Fibroblast of skin of scalp (primary cell): ENCODE measurements at places on chromosomes 7 and 10.

- DNase-seq: peak; percentile 83
Observed at GRCh38 chr7:74023092-74023536, 4.9 kb upstream of the ELN start.

DNA sequence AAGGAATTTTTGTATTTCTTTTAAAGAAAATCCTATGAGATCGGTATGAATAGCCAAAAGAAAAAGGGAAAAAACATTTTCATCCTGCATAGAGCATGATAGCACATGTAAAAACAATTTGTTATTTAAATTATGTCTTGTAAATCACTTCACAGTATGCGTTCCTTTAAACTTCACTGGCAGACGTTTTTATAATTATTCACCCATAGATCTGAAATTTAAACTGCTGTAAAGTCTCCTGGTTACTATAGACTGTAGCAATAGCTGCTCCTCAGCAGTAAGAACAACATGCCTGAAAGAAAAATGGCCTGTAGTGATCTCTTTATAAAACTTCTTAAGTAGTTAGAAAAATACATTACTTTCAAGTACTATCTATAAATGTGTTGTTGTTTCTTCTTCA lies 26.5 kb downstream of the CAPZA2 start:
- no peak for DNase-seq

DNA sequence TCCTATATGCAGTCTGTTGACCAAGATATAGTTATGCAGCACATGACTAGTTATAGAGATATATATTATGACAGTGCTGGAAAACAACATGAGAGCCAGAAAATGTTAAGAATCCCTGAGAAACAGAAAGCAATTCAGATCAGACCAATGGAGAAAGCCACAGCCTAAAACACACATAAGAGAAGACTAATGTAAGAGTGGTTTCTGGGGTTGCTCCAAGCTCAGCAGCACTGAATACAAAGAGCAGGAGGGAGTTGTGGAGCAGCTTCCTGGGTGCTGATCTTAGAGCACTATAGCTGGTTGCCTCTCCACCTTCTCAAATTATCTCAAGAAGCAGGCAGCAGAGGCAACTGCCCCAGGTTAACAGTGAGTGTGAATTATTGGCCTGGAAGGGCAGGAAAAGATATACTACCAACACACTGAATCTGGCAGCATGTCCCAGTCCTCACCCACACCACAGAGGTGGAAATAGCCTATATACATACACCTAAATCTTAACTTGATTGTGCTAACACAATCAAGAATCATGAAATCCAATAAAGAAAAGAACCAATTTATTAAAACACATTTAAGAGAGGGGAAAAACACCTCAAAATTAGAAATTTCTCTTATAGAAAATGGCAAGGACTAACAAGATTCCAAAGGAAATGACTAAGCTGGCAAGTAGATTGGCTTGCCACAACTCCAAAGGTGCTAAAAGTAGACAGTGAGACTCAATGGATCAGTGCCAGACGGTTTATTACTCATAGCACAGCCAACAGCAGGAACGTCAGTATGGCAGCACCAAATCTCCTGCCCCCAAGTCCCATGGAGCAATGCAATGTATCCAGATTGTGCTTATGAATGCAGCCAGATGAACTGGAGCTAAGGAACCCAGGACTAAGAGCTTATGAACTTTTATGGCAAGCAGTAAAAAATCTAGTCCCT lies 5.1 kb downstream of the PTTG1IP2 start:
- DNase-seq: peak; percentile 77

DNA sequence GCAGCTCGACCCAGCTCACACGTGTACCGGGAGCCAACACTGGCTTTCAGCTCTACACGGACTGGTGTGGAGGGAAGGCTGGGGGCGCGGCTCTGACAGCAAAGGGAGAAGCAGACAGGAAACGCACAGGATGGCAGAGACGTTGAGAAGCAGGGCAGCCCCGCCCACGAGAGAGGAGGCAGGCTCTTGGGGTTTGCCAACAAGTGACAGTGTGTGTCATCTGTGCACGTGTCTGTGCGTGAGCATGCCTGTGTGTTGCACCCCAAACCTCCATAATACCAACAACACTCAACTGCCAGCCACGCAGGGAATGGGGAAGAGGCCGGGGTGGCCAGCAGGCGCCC lies 64.4 kb upstream of the PDGFA start:
- no peak for DNase-seq

- DNase-seq: no peak
Observed at GRCh38 chr10:129796710-129797420, 167.2 kb downstream of the EBF3 start.

GRCh38 chr10:1601406-1601805 lies 135.9 kb downstream of the ADARB2 start:
- DNase-seq: no peak

DNA sequence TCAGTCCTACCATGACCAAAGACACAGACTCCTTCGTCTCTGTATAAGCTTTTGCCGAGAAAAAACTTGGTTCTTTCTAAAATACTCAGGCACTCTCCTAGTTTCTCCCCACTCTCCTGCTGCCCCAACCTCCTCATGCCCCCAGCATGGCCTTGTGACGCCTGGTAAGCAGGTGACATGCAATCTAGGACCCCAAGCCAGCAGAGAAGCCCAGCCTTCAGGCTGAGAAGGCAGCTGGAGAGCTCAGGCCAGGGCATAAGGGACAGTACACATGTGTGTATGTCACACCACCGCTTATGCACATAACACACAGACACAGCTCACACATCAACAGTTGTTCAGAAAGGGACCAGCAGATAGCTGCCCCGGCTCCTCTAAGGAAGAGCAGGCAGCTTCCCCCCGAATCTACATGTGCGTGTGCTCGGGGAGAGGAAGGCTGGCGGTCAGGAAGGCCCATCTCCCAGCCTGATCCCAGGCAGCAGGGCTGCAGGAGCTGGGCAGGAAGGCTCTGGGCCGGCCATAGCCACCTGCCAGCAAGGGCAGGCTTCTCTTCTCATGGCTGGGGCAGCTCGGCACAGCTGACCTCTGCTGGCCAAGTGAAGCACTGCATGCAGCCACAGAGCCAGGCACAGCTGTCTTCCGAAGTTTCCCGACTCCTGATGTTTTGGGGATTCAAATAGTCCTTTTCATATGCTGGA lies 8.5 kb downstream of the DDX56 start:
- DNase-seq: peak; percentile 49

DNA sequence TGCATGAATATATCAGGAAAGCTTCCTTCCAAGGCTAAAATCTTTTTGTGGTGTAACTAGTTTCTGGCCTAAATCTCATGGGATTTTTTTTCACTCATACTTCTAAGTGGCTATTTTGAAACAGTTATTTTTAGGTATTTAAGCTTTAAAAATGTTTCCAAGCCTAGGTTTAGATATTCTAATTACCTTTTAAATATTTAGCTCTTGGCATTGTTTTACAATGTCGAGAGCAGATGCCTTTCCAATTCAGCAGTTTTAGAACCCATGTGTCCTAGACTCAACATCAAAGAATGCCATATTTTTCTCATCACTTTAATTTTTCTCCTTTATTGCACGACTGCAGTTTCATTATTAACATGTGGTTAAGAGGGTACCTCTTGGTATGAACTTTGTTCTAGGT lies 27.1 kb upstream of the STOX1 start:
- no peak for DNase-seq

GRCh38 chr7:106590209-106590816 lies 70.6 kb downstream of the CCDC71L start:
- DNase-seq: no peak

- DNase-seq: no peak
Observed at GRCh38 chr10:131068760-131069159, 242.8 kb downstream of the TCERG1L start.

DNA sequence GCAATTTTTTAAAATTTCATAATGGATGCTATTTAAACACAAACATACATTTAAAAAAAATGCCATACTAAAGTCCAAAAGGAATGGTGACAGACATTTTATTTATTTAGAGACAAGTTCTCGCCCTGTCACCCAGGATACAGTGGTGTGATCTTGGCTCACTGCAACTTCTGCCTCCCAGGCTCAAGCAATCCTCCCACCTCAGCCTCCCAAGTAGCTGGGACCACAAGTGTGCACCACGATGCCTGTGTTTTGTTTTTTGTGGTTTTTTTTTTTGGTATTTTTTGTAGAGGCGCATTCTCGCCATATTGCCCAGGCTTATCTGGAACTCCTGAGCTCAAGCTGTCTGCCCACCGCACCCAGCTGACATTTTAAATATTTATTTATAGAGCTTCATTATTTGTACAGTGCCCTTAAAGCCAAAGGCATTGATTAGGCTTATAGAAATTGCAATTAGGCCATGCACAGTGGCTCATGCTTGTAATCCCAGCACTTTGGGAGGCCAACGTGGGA lies 703.5 kb downstream of the AUTS2 start:
- DNase-seq: no peak

- DNase-seq: no peak
Observed at GRCh38 chr10:75269605-75270004, 33.8 kb upstream of the COMTD1 start.

DNA sequence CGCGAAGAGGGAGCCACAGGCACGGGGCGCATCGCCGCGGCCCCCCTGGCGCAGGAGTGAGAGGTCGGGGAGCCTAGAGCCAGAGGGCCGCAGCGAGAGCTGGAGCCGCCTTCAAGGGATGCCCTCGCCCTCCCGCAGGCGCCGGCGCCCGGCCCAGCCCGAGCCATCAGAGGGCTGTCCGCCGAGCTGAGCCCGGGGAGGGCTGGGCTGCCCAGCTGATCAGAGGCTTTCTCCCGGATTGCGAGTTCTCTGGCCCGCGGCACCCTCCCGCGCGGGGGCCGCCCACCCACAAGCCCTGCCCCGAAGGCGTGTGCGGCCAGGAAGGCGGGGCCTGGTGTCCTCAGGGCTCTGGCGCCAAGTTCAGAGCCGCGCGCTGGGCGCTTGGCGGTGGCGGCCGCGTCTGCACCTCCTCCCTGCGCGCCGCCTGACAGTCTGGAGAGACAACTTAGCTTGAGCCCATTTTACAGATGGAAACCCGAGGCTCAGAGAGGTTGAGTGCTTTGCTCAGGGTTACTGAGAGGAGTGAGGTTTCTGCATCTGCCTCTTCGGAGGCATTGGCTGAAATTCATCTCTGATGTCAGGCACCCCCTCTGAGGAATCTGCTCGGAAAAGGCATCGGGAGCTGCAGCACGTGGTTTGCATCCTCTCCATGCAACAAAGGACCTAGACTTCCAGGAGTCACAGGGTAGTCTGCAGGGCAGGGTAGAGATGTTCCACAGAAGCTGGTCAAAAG lies 3.8 kb upstream of the ANTXRL start:
- DNase-seq: peak; percentile 62

DNA sequence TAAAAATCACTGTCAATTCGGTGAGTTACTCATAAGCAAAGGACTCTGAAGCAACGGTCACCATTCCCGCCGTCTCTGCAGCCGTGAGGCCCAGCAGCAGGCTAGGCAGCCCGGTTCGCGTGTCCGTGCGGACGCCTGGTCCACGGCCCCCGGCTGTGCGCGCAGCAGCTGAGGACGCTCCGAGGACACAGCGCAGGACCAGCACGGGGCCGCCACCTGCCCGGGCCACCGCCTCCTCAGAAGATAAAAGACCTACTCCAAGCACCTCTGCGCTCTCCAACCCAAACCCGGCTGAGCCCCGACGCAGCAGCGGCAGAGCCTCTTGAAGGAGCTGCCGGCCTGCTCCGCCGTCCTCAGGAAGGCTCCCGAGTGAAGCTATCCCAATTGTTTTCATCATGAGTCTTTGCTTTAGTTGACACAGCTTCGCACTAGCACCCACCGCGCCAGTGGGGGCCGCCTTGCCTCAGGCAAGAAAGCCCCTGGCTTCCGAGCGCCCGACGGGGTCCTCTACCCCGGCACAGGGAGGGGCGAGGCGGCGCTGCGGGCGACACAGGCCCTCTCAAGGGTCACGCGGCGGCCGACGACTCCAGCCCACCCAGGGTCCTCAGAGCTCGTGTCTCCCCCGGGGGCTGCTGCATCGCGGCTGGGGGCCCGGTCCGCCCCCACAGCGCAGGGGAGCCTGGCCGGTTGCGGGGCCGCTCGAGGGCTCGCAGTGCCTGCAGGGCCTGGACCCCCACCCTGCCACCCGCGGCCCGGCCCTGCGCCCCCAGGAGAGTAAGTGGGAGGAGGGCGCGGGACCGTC lies 16.9 kb upstream of the GPR146 start:
- DNase-seq: no peak

GRCh38 chr7:115779561-115779960 lies 251.0 kb downstream of the TFEC start:
- peak; percentile 5 for DNase-seq

GRCh38 chr7:50852901-50853300 lies 70.2 kb upstream of the GRB10 start:
- DNase-seq: no peak

DNA sequence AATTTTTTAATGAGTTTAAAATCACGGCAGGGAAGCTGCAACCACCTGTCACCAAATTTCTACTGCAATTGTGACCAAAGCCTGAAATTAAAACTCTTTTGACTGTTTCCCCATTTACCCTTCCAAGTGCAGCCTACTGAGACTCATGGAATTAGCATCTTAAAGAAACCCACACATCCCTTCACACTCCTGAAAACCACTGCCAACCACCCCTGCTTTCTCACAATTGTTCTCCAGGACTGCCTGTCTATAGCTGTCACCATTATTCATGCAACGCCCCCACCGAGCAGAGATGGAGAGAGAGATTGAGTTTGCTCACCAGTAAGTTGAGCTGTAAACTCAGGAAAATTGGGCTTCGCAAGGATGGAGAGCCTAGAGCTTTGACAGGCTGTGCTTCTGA lies 383.8 kb upstream of the SORCS1 start:
- DNase-seq: no peak

- no peak for DNase-seq
Observed at GRCh38 chr7:30612658-30613265, 18.1 kb downstream of the GARS1 start.

DNA sequence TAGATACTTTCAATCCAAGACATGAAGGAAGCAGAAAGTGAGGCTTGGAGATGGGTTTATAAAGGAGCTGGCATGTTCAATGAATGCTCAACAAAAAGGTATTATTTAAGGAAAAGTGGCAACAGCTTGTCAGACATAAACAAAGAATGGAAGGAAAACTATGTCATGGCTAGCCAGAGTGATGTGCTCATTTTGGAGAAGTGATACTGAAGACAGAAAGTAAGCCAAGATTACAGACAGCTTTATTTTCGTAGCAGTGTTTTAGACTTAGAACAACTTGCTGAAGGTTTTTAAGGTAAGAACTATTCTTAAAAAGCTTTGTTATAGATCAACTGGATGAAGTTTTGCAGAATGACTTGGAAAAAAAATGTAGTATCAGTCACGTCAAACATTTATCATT lies 160.5 kb upstream of the FERD3L start:
- no peak for DNase-seq

DNA sequence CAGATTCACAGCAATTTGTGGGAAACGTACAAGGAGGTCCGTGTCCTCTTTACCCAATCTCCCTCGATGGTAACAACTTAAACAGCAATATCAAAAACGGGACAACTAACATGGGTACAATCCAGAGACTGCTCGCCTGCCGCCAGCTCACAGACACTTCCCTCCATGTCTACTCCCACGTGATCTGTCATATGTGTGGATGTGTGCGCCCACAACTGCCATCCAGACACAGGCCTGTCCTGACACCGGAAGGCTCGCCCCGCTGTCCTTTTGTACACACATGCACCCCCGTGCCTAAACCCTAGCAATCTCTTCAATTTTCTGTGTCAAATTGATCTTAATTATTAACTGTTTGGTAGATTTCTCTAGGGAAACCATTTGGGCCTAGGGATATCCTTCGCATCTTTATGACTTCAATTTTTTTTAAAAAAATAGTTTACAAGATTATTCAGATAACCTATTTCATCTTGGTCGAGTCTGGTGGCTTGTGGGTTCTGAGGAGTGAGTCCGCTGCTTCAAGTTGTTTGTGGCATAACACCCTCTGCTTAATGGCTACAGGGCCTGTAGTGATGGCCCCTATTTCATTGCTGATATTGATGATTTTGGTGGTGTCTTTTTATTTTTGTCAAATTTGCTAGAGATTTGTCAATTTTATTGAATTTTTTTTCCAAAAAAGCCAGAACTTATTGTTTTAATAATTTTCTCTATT lies 260.6 kb downstream of the MAD1L1 start:
- DNase-seq: no peak
